NB4 (cell line): ENCODE measurements at places on chromosomes 1 and 21.

- DNase-seq = no peak
Observed at GRCh38 chr1:78275906-78276685, 214.7 kb upstream of the PTGFR start.

DNA sequence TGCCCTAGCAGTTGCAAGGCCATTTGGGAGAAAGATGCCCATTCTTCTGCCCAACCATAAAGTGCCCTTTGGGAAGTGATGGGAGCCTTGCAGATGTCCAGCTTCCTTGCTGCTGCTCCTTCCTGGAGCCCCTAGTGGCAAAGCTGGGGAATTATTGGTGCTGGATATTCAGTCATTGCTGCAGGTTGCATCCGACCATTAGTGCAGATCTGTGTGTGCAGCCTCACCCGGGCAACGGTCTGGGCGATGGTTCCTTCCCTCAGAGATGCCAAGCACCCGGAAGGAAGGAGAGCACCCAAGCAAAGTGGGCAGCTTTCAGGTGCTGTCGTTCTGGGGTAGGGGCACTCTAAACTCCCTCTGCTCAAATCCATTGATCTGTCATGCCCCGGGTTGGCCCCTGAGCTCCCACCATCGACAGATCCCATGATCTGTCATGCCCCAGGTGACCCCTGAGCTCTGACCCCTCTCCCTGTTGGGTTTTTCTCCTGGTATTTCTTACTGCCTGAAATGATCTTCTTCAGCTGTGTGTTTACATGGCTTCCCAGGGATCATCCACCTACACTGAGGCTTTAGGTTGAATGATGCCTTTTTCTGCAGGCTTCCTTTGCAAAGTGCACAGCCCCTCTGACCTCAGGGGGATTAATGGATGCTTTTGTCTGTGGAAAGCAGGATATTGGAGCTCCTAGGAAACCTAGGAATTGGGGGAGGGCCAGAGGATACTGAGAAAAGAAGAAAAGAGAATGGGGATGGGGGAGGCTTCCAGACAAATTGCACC, 467.5 kb downstream of the PTPRU start:
- peak; percentile 23 for DNase-seq

GRCh38 chr1:181189691-181190363, 101.3 kb downstream of the IER5 start:
- peak; percentile 75 for DNase-seq

- DNase-seq = no peak
Observed at GRCh38 chr21:45300786-45301520, 13.3 kb upstream of the POFUT2 start.

DNA sequence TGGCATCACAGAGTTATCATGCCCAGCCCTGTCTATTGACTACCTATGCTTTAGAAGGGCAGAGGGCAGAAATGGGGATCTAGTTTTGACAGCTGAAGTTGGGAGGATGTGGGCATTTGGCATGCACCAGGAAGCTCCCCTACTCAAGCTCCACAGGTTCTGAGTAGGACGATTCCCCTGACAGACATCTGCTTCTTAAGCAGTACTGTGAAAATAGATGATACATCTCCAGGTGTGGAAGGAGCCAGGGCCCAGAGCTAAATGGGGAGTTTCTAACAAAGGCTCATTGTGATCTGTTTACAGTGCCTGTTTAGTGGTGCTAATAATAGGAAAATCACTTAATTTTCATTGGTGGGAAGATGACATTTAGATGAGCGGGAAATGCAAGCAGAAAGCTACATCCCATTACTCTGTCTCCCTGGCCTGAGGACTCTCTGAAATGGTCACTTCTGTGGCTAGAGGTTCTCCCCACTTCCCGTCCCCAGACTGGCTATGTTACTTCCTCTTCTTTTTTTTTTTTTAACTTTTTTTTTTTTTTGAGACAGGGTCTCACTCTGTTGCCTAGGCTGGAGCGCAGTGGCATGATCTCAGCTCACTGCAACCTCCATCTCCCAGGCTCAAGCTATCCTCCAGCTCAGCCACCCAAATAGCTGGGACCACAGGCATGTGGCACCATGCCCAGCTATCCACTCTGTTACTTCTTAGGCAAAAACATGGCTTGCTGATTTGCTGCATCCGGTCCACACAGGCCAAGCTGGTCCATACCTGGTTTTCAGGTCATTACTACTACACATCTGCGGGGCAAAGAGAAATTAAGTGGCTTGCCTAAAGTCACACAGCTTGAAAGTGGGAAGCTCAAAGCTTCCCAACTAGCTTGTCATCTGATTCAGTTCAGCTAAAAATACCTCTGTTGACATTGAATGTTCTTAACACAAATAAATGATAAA, 23.2 kb upstream of the CNIH3 start:
- peak; percentile 76 for DNase-seq

- no peak for DNase-seq
Observed at GRCh38 chr1:58901008-58901407, 117.2 kb upstream of the JUN start.

GRCh38 chr1:232793944-232794343, 11.3 kb upstream of the MAP10 start:
- DNase-seq = peak; percentile 85

DNA sequence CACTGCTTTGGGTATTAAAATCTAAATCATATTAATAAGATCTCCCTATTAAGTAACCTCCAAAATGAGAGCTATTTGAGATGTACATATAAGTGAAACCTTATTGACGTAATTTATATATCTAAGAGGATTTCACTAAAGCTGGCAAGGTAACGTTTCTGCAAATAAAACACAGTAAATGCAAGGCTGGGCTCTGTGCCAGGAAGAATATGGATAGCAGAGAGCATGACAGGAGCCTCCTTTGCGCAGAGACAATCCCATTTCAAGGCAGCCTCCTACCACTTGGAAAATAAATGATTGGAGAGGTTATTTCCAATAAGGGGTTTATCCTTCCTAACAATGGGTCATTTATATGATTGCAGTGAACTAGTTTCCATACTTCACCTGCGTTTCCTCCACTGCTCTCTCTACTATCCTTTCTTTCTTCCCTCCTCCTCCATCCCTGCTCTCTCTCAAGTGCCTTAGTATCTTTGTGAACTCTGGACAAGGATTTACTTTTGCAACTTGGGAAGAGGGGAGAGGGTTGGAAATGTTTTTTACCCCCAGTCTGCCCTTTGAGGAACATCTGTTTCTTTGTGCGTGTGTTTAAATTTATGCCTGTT, 3.0 kb upstream of the NFIA start:
- no peak for DNase-seq

DNA sequence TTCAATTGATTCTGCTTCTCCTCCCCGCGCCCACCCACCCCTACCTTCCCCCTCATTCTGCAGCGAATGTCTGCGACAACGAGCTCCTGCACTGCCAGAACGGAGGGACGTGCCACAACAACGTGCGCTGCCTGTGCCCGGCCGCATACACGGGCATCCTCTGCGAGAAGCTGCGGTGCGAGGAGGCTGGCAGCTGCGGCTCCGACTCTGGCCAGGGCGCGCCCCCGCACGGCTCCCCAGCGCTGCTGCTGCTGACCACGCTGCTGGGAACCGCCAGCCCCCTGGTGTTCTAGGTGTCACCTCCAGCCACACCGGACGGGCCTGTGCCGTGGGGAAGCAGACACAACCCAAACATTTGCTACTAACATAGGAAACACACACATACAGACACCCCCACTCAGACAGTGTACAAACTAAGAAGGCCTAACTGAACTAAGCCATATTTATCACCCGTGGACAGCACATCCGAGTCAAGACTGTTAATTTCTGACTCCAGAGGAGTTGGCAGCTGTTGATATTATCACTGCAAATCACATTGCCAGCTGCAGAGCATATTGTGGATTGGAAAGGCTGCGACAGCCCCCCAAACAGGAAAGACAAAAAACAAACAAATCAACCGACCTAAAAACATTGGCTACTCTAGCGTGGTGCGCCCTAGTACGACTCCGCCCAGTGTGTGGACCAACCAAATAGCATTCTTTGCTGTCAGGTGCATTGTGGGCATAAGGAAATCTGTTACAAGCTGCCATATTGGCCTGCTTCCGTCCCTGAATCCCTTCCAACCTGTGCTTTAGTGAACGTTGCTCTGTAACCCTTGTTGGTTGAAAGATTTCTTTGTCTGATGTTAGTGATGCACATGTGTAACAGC, 339.9 kb downstream of the NTNG1 start:
- no peak for DNase-seq

DNA sequence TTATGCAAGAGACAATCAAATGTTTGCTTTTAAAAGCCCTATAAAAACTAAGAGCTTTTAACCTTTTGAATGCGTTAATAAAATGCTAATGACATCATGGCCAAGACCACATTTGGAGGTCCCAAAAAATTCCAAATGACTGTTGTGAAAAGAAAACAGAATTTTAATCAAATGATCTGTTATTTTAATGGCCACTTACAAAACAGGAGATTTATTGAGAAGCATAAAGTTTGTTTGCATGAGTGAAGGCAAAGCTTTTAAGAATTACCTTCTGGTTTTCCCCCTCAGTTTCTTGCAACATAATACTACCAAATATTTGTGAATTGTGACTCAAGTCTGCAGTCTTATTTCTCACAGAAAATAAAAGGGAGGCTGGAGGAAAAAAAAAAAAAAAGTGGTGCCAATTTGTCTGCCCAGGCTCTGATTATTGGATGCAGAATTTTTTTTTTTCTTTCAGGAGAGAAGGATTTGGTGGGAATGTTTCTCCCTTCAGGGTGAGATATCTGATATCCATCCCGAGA, 60.7 kb downstream of the GORAB start:
- DNase-seq = no peak

- DNase-seq = no peak
Observed at GRCh38 chr1:156698995-156699394, 6.4 kb downstream of the CRABP2 start.

- DNase-seq = no peak
Observed at GRCh38 chr21:9738527-9738926, 782.9 kb upstream of the TPTE start.

- peak; percentile 60 for DNase-seq
Observed at GRCh38 chr21:33299181-33299752, 25.5 kb upstream of the IFNAR1 start.

DNA sequence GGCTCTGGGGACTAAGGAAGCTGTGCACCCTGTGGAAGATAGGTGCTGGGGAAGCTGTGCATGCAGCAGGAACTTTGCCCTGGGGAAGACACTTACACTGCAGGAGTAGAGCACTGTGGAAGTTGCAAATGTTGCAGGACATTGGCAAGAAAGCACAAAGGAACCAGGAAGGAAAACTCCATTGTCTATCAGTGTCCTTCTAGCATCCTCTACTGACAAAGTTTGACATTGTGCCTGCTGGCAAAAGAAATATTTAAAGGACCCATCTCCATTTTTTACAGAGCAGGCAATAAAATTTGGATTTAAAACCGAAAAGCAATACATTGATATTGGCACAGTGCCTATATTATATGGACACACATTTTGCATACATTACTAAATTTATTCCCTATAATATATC, 394.1 kb downstream of the PBX1 start:
- DNase-seq = no peak

GRCh38 chr21:36039861-36040260, 20.5 kb downstream of the SETD4 start:
- no peak for DNase-seq

- DNase-seq = no peak
Observed at GRCh38 chr21:38039841-38040240, 123.6 kb upstream of the KCNJ6 start.

DNA sequence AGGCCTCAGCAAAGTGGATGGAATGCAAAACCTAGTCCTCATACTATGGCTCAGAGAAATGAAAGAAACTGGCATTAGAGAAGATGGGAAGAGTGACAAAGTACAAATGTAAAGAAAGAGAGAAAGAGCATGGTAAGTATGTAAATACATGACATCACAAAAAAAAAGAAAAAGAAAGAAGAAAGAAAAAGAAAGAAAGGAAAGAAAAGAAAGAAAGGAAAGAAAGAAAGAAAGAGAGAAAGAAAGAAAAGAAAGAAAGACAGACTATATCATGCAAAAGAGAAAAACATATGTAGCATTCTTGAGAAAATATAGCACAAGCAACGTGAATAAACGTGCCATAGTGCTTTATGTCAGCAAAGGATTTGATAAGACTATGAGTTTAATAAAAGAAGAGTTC, 76.1 kb upstream of the CACHD1 start:
- no peak for DNase-seq

DNA sequence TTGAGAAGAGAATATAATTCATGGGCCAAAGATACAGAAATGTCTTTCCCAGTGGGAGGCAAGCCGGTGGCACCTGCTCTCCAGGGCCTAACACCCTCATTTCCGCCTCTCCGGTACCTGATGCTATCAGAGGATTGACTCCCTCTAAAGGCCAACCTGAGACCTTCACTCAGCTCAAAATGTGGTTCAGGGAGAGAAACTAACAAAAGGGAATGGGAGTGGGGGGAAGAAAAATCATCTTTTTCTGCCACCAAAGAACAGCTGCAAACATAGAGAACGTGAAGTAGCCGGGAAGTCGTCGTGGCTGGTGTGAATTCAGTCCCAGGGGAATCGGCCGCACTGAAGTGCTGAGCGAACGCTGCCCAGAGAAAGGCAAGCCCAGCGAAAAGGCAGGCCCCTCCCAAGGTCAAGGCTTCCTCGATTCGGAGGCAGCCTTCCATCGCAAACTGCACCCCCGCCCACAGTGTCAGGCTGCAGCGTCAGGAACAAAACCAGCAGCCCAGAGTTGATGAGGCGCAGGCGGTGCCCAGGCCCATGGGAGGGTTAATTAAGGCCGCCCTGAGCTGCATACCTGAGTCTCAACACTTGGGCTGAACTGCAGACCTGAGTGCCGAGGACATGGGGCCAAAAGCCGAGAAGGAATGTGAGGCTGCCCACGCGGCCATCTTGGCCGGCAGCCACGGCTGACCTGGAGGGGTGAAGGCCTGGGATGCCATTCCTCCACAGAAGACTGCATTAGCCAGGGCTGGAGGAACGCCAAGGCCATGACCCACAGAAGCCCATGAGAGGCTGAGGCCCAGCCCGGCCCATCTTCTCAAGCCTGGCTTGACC, 160.2 kb downstream of the PSMG1 start:
- no peak for DNase-seq

DNA sequence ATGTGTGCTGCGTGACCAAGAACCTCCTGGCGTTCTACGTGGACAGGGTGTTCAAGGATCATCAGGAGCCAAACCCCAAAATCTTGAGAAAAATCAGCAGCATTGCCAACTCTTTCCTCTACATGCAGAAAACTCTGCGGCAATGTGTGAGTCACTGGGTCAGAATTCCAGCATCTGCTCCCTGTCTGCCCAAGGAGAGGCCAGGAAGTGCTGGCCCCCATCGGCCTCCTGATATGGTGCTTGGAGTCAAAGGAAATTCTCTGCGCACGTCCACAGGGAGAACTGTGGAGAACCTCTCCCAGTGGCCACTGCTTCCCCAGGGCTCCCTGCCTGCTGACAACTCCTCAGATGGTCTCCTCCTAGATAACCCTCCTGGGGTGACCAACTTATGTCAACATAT, 25.6 kb upstream of the IL20 start:
- no peak for DNase-seq

- no peak for DNase-seq
Observed at GRCh38 chr1:20402585-20403422, 83.2 kb downstream of the CAMK2N1 start.

GRCh38 chr1:98364544-98364943, 297.0 kb upstream of the SNX7 start:
- peak; percentile 17 for DNase-seq
